CD8-positive, alpha-beta memory T cell (primary cell): ENCODE measurements at places on chromosomes 4 and X. TPM values are rescaled to one million over a fixed set of nuclear protein-coding genes. Genes with fewer than 3 reads are reported as not detected.

GRCh38 chr4:121176082-121176934, 12.2 kb upstream of the TNIP3 start:
- no peak for DNase-seq
- H3K27ac ChIP-seq, result no peak overlapping the region
- H3K4me3 ChIP-seq, result no peak overlapping the region

- H3K36me3 ChIP-seq, result no peaks in the 10 kb centered on the region
- H3K27me3 ChIP-seq, result no peaks in the 10 kb centered on the region
- no peak overlapping the region for H3K27ac ChIP-seq
- DNase-seq, result peak; percentile 86
- H3K4me3 ChIP-seq, result no peak overlapping the region
Measured at GRCh38 chr4:4334798-4335520, 44.9 kb downstream of the ZBTB49 start.

GRCh38 chr4:176810481-176811249, 17.9 kb upstream of the VEGFC start:
- DNase-seq, result no peak
- H3K4me3 ChIP-seq, result no peak overlapping the region
- no peaks in the 10 kb centered on the region for H3K36me3 ChIP-seq
- H3K4me1 ChIP-seq, result no peaks in the 10 kb centered on the region

DNA sequence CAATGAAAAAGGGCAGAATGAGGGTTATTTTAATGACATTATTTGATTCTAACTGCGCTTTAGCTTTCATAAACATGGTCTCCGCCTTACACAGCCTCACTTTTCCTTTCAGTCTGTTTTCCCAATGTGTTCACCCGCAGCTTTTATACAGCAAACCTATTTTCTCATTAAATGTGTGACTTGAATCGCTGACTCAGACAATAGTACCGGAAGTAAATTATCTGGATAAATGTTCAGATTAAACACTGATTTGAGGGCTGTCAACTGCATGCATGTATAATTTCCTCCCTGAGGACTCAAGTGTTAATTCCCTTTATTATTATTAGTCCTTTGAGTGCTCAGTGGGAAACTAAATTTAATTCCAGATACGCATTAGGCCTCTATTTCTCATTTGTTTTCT, 117.3 kb downstream of the FAM133A start:
- H3K36me3 ChIP-seq, result no peaks in the 10 kb centered on the region
- no peaks in the 10 kb centered on the region for H3K4me1 ChIP-seq
- H3K4me3 ChIP-seq, result no peak overlapping the region

DNA sequence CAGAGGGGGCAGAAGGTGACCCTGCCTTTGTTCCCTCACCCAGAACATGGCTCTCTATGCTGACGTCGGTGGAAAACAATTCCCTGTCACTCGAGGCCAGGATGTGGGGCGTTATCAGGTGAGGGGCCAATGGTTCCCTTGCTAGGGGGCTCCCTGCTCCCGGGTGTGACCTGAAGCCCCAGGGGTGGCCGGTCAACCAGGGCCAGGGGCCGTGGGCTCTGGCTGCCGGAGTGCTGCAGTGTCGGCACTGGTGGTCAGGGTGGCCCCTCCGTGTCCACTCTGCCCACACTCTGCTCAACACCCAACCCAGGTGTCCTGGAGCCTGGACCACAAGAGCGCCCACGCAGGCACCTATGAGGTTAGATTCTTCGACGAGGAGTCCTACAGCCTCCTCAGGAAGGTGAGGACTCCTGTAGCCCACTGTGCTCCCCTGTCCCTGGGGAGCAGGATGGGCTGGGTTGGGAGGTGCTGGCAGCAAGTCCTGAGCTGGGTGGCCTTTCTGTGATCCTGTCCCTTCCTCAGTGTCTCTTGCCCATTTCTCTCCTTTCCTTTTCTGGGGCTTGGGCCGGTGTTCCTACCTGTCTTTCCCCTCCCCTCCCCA, 3.0 kb downstream of the SSR4 start:
- H3K27ac ChIP-seq, result no peak overlapping the region
- DNase-seq, result no peak
- H3K27me3 ChIP-seq, result no peaks in the 10 kb centered on the region
- H3K4me1 ChIP-seq, result peaks cover 19% of the 10 kb centered on the region
- no peaks in the 10 kb centered on the region for H3K36me3 ChIP-seq
- no peak overlapping the region for H3K4me3 ChIP-seq

DNA sequence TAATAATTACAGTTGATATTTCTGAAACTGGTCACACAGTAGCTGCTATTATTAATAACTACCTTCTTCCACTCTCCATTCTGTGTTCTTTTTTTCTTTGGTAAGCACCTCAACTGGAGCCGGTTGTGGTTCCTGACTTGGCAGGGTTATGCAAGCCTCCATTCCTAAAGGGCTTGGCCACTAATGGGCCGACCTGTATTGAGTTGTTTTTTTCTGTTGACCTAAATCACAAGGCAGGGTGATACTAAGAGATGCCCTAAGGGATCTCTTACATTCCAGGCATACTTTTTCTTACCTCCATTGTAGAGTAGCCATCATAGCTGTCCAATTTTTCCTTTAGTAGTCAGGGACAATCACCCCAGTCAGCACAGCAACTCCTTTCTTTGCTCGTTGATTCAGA, 1295.8 kb upstream of the ADGRL3 start:
- no peaks in the 10 kb centered on the region for H3K4me1 ChIP-seq
- no peak overlapping the region for H3K27ac ChIP-seq
- H3K36me3 ChIP-seq, result no peaks in the 10 kb centered on the region
- no peak for DNase-seq
- no peaks in the 10 kb centered on the region for H3K27me3 ChIP-seq

DNA sequence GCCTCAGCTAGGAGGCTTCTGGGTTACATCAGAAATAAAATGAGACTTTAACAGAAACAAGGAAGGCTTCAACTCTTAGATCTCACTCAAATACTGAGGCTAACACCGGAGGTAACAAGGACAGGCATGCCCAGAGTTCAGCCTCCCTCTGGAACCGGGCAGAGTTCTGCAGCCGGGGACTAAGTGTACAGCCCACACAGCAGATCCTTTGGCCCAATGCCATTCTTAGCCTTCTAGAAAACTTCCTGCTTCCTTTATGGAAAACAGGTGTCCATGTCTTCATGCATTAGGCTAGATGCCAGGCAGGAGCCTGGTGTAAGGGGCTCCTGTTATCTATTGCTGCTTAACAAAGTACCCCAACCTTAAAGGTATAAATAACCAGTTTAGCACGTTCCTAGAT, 369.7 kb downstream of the BCOR start:
- H3K27me3 ChIP-seq, result no peaks in the 10 kb centered on the region
- H3K27ac ChIP-seq, result no peak overlapping the region
- no peaks in the 10 kb centered on the region for H3K36me3 ChIP-seq
- H3K4me3 ChIP-seq, result no peak overlapping the region

- DNase-seq, result no peak
- H3K36me3 ChIP-seq, result no peaks in the 10 kb centered on the region
- H3K27ac ChIP-seq, result no peak overlapping the region
- no peaks in the 10 kb centered on the region for H3K27me3 ChIP-seq
Measured at GRCh38 chrX:17768997-17769396, 31.7 kb downstream of the SCML1 start.

GRCh38 chrX:68901519-68901918, 72.7 kb downstream of the EFNB1 start:
- no peak for DNase-seq
- H3K27me3 ChIP-seq, result no peaks in the 10 kb centered on the region
- H3K27ac ChIP-seq, result no peak overlapping the region
- no peak overlapping the region for H3K4me3 ChIP-seq
- H3K4me1 ChIP-seq, result no peaks in the 10 kb centered on the region

DNA sequence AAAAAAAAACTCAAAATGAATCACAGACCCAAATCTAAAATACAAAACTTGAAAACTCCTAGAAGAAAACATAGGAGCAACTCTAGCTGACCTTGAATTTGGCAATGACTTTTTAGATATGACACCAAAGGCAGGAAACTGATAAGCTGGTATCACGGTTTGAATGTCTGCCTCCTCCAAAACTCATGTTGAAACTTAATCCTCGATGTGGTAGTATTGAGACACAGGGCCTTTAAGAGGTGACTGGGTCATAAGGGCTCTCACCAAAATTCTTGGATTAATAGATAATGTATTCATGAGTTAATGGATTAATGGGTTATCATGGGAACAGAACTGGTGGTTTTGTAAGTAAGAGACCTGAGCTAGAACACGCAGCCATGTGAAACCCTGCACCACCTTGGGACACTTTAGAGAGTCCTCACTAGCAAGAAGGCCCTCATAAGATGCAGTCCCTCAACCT, 40.5 kb downstream of the FRYL start:
- no peak overlapping the region for H3K27ac ChIP-seq
- H3K4me1 ChIP-seq, result peaks cover 44% of the 10 kb centered on the region
- no peaks in the 10 kb centered on the region for H3K36me3 ChIP-seq
- no peak for DNase-seq
- no peaks in the 10 kb centered on the region for H3K27me3 ChIP-seq

DNA sequence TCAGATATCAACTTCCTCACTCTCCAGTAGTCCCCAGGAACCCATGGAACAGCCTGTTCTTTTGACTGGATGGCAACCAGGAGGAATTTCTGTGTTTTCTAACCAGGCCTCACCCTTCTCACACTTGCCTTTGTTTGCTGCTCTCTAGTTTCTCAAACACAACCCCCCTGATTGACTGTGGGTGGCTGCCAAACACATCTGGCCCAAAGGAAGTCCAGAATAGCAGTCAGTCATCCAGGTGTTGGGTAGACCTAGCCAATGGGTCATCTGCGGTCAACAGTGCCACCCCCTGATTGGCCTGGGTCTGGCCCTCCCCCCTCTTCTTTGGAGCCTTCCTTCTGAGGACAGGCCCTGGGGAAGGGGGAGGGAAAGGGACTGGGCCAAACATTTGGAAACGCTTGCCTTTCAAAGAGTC, 53.7 kb downstream of the MSX1 start:
- no peaks in the 10 kb centered on the region for H3K36me3 ChIP-seq
- DNase-seq, result no peak
- no peak overlapping the region for H3K27ac ChIP-seq
- H3K4me1 ChIP-seq, result no peaks in the 10 kb centered on the region
- no peaks in the 10 kb centered on the region for H3K27me3 ChIP-seq
- H3K4me3 ChIP-seq, result no peak overlapping the region

DNA sequence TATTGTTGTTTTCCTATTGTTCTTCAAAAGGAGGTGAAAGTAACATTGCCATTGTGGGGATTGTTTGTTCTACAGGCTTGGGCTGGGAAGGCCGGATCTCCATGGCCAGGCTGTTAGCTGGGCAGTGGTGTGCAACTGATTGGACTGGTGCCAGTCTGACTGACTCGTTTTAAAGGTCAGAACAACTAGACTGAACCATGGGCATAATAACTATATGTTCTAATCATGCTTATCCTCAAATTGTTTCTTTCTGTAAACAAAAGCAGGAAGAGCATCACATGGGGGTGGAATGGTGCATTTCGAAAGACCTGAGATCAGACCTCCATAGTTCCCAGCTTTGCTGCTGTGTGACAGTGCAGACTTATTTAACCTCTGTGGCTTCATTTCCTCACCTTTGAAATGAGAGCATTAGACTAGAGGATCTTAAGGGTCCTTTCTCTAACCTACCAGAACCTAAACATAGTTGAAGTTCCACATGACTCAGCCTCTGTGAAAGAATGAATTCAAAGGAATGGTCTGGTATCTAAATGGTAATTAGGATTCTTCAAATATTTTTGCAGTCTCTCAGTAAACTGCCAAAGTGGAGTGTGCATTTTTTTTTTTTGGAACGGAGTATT, 66.7 kb upstream of the PGRMC2 start:
- H3K27me3 ChIP-seq, result no peaks in the 10 kb centered on the region
- DNase-seq, result no peak
- no peaks in the 10 kb centered on the region for H3K4me1 ChIP-seq
- no peak overlapping the region for H3K4me3 ChIP-seq
- no peaks in the 10 kb centered on the region for H3K36me3 ChIP-seq

GRCh38 chr4:153706519-153706918, 22.4 kb downstream of the TLR2 start:
- H3K36me3 ChIP-seq, result no peaks in the 10 kb centered on the region
- DNase-seq, result no peak
- no peaks in the 10 kb centered on the region for H3K4me1 ChIP-seq

DNA sequence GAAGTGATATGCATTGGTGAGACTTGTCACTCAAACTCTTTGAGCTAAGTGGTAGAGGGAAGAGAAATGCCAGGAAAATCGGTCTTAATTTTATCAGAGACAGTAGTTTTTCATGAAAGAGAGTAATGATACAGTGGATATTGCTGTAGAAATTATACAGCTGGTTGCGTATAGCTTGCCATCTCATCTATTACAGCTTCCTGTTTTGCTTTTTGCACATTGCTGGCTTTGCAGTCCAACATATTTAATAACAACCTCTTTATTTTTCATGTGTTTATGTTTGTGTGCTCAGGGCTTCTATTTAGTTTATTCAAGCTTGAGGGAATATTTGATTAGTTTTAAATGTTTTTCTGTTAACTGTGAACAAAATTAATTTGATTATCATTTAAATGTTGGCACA, 11.5 kb downstream of the SMAD1 start:
- H3K27me3 ChIP-seq, result no peaks in the 10 kb centered on the region
- DNase-seq, result no peak
- no peaks in the 10 kb centered on the region for H3K4me1 ChIP-seq
- H3K36me3 ChIP-seq, result no peaks in the 10 kb centered on the region

DNA sequence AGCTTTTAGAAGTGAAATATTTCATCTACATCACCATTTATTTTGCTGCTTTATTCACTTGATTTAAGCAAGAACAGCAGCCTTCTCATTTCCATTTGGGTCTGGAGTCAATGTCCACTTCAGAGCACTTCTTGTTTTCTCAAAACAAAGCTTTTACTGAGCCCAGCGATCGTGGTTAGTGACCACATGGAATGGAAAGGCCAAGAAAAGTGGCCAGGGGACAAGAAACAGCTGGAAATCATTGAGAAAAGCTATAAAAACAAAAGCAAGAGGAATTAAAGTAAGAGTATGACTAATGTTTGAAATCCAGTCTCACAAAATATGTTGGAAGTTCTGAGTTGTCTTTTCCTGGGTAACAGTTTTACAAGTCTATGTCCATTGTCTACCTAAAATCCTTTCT, 328.4 kb upstream of the INTU start:
- no peaks in the 10 kb centered on the region for H3K27me3 ChIP-seq
- no peaks in the 10 kb centered on the region for H3K4me1 ChIP-seq
- DNase-seq, result no peak
- H3K4me3 ChIP-seq, result no peak overlapping the region
- H3K27ac ChIP-seq, result no peak overlapping the region
- H3K36me3 ChIP-seq, result no peaks in the 10 kb centered on the region

DNA sequence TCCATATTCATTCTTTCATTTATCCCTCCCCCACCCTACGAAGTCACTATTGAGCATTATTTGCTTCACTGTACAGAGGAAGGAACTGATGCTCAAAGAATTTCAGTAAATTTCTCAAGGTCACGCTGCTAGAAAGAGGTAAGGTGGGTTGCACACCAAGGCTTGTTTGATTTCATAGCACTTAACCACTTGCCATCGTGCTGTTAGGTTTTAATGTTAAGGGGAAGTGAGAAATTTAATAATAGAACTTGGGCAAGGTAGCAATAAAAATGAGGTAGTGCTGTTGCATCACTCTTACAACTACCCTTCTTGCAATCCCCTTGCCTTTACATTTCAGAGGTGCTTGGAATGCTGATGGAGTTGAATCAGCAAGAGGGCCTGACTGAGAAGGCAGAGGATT, 343.1 kb downstream of the MID1IP1 start:
- H3K4me1 ChIP-seq, result no peaks in the 10 kb centered on the region
- H3K4me3 ChIP-seq, result no peak overlapping the region
- no peaks in the 10 kb centered on the region for H3K36me3 ChIP-seq
- no peak for DNase-seq
- no peaks in the 10 kb centered on the region for H3K27me3 ChIP-seq
- no peak overlapping the region for H3K27ac ChIP-seq

The RRAGB gene
- total RNA-seq, result 6.8 TPM

The CLDN34 gene
- not detected for total RNA-seq

The ADGRL3 gene
- not detected for total RNA-seq

The IQCM gene
- total RNA-seq, result not detected

The TCEAL3 gene
- 3.9 TPM for total RNA-seq

The TRIM2 gene
- 0.29 TPM for total RNA-seq

The SNCA gene
- 0.42 TPM for total RNA-seq
